ENCODE measurements at places on chromosomes 5 and 9. TPM values are rescaled to one million over a fixed set of nuclear protein-coding genes. Genes with fewer than 3 reads are reported as not detected.
A peak's percentile ranks its signal among the peaks of the same experiment; 100 is the strongest.

GRCh38 chr5:146042628-146043279 lies 62.6 kb downstream of the PLAC8L1 start:
- no peaks in the 10 kb centered on the region for H3K27me3 ChIP-seq
- H3K27ac ChIP-seq, result no peak overlapping the region
- H3K4me3 ChIP-seq, result no peak overlapping the region
- no peaks in the 10 kb centered on the region for H3K36me3 ChIP-seq

DNA sequence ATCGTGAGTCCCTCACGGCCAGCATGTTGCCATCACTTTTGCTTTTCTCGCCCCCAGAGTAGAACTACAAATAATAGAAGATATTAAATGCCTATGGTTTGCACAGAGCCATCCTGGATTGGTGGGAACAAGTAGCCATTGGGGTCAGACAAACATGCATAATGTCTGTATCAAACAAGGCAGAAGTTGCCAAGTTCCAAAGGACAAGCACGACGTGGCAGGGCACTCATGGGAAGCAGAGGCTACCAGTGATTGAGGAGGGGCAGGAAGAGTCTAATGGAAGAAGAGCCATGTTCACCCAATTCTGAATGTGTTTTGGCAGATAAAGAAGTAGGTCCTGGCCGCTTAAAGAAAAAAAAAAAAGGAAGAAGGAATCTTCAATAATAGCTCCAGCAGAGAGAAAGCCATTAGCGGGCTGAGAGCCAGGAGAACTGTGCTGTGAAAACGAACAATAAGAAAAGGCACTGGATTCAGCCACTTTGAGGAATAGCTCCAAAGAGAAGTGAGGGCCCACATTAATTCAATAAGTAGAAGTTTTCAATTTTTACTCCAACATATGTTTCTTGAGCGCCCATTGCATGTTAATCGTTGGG lies 153.7 kb upstream of the ADCY2 start:
- no peak overlapping the region for H3K27ac ChIP-seq
- no peaks in the 10 kb centered on the region for H3K36me3 ChIP-seq
- no peak overlapping the region for H3K4me3 ChIP-seq
- no peaks in the 10 kb centered on the region for H3K4me1 ChIP-seq
- H3K27me3 ChIP-seq, result no peaks in the 10 kb centered on the region

GRCh38 chr9:133125941-133126696 lies 5.1 kb upstream of the RALGDS start:
- no peak overlapping the region for H3K27ac ChIP-seq
- H3K4me3 ChIP-seq, result no peak overlapping the region
- no peaks in the 10 kb centered on the region for H3K4me1 ChIP-seq
- DNase-seq, result no peak
- no peaks in the 10 kb centered on the region for H3K27me3 ChIP-seq
- no peaks in the 10 kb centered on the region for H3K36me3 ChIP-seq

DNA sequence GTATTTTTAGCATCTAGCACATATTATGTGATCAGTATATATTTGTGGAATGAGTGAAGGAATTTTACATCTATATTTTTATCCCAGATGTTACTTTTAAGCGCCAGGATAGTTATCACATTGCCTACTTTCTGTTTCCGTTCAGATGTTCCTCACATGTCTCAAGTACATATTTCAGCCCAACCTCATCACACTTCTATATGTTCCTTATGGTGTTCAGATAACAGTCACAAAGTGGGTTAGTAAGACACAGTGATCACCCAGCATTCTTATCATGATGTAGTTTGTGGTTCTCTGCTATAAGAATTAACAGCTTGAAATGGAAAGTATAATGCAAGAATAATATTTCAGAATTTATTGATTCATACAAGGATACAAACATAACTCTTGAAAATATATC lies 170.0 kb upstream of the RASA1 start:
- no peaks in the 10 kb centered on the region for H3K36me3 ChIP-seq
- H3K4me3 ChIP-seq, result no peak overlapping the region
- H3K4me1 ChIP-seq, result no peaks in the 10 kb centered on the region
- H3K27me3 ChIP-seq, result no peaks in the 10 kb centered on the region
- DNase-seq, result no peak
- no peak overlapping the region for H3K27ac ChIP-seq

- H3K27ac ChIP-seq, result no peak within 1 kb of the TSS
- peak within 1 kb of the TSS; percentile 50 for H3K4me3 ChIP-seq
- DNase-seq, result no peak
- peaks cover 3% of the 10 kb centered on the region for H3K4me1 ChIP-seq
- no peaks in the 10 kb centered on the region for H3K27me3 ChIP-seq
- no peaks in the 10 kb centered on the region for H3K36me3 ChIP-seq
These were observed at the start of gene PCDHB14 for GRCh38 chr5:141223112-141223783. Gene PCDHB14, plus strand, starts transcription at chr5:141223343. Its CDS starts 163 bp downstream, at chr5:141223506.

- no peak for DNase-seq
- no peaks in the 10 kb centered on the region for H3K36me3 ChIP-seq
- no peak overlapping the region for H3K27ac ChIP-seq
- H3K4me1 ChIP-seq, result no peaks in the 10 kb centered on the region
- H3K27me3 ChIP-seq, result no peaks in the 10 kb centered on the region
- no peak overlapping the region for H3K4me3 ChIP-seq
These were observed 75.7 kb upstream of the PIK3R1 start for GRCh38 chr5:68139611-68140441.

GRCh38 chr9:34125681-34126206 lies 754 bp downstream of the DCAF12 start:
- 0 out of 2 replicates have a peak, but pooled peaks cover 3% of the 10 kb centered on the region for H3K36me3 ChIP-seq
- no peak for DNase-seq
- H3K27me3 ChIP-seq, result no peaks in the 10 kb centered on the region
- H3K27ac ChIP-seq, result peak overlapping the region; percentile 72
- peak overlapping the region; percentile 94 for H3K4me3 ChIP-seq
- peaks cover 8% of the 10 kb centered on the region for H3K4me1 ChIP-seq

- no peak overlapping the region for H3K27ac ChIP-seq
- H3K27me3 ChIP-seq, result no peaks in the 10 kb centered on the region
- H3K4me3 ChIP-seq, result no peak overlapping the region
- no peak for DNase-seq
- no peaks in the 10 kb centered on the region for H3K36me3 ChIP-seq
These were observed 239.6 kb upstream of the IRX1 start for GRCh38 chr5:3356016-3356415.

GRCh38 chr9:28212979-28213378 lies 639.7 kb upstream of the C9orf72 start:
- DNase-seq, result no peak
- no peaks in the 10 kb centered on the region for H3K4me1 ChIP-seq
- no peak overlapping the region for H3K4me3 ChIP-seq
- no peaks in the 10 kb centered on the region for H3K27me3 ChIP-seq

DNA sequence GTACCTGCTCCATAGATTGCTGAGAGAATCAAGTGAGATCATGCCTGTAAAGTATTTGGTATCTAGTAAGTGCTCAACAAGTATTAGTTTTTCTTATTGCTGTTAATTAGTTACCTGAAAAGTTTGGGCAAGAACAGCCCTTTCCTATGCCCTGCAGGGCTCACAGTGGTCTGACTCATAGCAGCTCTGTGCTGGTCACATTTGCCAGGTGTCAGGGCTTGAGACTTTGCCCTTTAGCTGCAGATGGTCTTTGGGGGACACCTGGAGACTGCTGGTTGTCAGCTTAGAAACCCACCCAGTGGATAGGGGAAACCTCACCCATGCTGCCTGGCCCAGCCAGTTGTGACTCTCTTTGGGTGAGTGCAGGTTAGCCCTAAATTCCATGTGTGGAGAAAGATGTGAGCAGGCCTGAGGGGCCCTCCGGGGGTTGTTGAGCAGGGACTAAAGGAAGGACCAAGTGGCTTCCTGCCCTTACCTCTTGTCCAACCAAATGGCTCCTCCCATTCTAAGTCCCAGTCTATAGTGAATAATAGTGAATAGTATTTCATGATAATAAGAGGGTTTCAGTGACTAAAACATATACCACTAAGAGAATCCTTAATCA lies 9.0 kb downstream of the COL27A1 start:
- no peaks in the 10 kb centered on the region for H3K27me3 ChIP-seq
- DNase-seq, result no peak
- no peaks in the 10 kb centered on the region for H3K36me3 ChIP-seq
- peaks cover 8% of the 10 kb centered on the region for H3K4me1 ChIP-seq
- no peak overlapping the region for H3K27ac ChIP-seq

- no peak overlapping the region for H3K4me3 ChIP-seq
- DNase-seq, result no peak
- H3K4me1 ChIP-seq, result peaks cover 3% of the 10 kb centered on the region
- no peak overlapping the region for H3K27ac ChIP-seq
These were observed 1.1 kb upstream of the CMBL start for GRCh38 chr5:10308844-10309243.

DNA sequence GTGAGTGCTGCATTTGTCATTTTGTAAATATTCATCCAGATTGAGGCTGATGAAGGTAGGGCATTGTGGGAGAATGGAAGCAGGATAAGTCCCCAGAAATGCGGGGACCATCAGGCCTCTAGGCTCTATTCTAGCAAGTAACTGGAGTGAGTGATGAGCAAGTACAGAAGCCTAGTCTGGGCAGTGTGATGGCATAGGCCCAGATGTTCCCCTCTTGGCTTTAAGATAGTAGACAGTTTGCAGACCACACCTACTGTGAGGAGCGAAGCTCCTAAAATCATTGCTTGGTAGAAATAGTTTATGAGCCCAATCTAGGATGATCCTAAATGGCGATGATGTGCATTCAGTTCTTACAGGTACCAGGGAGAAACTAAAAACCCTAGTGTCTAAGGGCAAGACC lies 24.3 kb downstream of the NDFIP1 start:
- DNase-seq, result no peak
- peaks cover 9% of the 10 kb centered on the region for H3K36me3 ChIP-seq
- peaks cover 5% of the 10 kb centered on the region for H3K4me1 ChIP-seq
- H3K27ac ChIP-seq, result no peak overlapping the region

DNA sequence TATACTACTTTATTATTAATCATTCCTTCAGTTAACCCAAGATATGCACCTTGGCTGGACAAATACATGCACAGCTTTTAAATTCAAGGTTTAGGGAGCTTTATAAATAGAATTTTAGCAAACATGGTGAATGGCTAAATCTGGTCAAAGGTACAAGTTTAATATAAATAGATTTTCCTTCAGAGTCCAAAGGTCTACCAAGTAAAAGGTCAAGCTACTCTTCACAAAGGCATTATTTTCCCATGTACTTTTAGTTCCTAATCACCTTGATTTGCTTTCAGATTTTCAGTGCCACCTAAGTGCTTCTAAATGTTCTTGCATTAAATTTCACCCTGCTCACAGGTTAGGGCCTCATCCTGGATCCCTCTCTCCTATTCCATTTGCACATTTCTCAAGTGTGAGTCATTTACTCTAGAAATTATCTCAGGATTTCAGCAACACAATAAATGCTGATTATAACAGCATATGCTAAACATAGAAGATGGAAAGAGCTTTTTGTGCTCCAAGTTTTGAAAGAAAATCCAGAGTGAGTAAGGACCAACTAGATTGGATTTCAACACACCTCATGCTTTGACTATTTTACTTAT lies 459.4 kb upstream of the ITGA1 start:
- no peaks in the 10 kb centered on the region for H3K4me1 ChIP-seq
- H3K36me3 ChIP-seq, result no peaks in the 10 kb centered on the region
- H3K4me3 ChIP-seq, result no peak overlapping the region
- no peak for DNase-seq

GRCh38 chr5:150780187-150780692 lies 1.7 kb downstream of the SMIM3 start:
- H3K27me3 ChIP-seq, result no peaks in the 10 kb centered on the region
- H3K4me1 ChIP-seq, result peaks cover 7% of the 10 kb centered on the region

GRM6 gene
- total RNA-seq, result not detected

SPAAR gene
- total RNA-seq, result not detected

CCDC187 gene
- total RNA-seq, result not detected

GABRA6 gene
- not detected for total RNA-seq

F2R gene
- 23.8 TPM for total RNA-seq

FAM81B gene
- total RNA-seq, result not detected

OTULINL gene
- total RNA-seq, result 7.7 TPM

ANKRD20A1 gene
- not detected for total RNA-seq

SLC25A2 gene
- total RNA-seq, result not detected
